ENCODE measurements at places on chromosomes 1 and 21. TPM values are rescaled to one million over a fixed set of nuclear protein-coding genes. Genes with fewer than 3 reads are reported as not detected.

The ERICH3 gene
- not detected for total RNA-seq

The MTARC1 gene
- not detected for total RNA-seq

The RYR2 gene
- total RNA-seq, result 0.05 TPM

The TACSTD2 gene
- total RNA-seq, result 0.11 TPM

The CIART gene
- 5.9 TPM for total RNA-seq

The C4BPB gene
- 1.3 TPM for total RNA-seq

GRCh38 chr1:44138239-44138638, 3.2 kb downstream of the KLF18 start:
- no peak for DNase-seq

- DNase-seq, result no peak
These were observed 78.0 kb downstream of the HLX start for GRCh38 chr1:220957233-220957605.

GRCh38 chr1:146021050-146021445, 487 bp downstream of the HJV start:
- no peak for DNase-seq

GRCh38 chr21:16309250-16309971, 579.6 kb downstream of the USP25 start:
- DNase-seq, result no peak

All from activated CD4-positive, alpha-beta T cell treated with anti-CD3 and anti-CD28 coated beads for 36 hours (primary cell).